ENCODE measurements at places on chromosomes 12 and 14.

DNA sequence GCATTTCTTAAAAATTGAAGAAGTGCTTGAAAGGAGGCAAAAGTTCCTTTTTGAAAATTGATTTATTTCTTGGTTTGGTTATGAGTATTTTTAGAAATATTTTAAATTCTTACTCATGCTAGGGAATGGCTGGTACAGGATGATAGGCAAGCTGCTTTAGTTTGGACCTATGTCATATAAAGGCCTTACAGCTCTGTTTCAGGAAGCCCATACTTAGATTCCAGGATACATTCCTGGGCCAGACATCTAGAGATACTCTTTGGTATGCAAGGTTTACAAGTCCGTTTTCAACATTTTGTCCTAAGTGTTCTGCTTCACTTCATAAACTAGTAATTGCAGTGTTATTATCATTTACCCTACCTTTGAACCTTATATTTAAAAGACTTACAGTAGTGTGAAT, 186.8 kb downstream of the FUT8 start:
- no peak for DNase-seq

DNA sequence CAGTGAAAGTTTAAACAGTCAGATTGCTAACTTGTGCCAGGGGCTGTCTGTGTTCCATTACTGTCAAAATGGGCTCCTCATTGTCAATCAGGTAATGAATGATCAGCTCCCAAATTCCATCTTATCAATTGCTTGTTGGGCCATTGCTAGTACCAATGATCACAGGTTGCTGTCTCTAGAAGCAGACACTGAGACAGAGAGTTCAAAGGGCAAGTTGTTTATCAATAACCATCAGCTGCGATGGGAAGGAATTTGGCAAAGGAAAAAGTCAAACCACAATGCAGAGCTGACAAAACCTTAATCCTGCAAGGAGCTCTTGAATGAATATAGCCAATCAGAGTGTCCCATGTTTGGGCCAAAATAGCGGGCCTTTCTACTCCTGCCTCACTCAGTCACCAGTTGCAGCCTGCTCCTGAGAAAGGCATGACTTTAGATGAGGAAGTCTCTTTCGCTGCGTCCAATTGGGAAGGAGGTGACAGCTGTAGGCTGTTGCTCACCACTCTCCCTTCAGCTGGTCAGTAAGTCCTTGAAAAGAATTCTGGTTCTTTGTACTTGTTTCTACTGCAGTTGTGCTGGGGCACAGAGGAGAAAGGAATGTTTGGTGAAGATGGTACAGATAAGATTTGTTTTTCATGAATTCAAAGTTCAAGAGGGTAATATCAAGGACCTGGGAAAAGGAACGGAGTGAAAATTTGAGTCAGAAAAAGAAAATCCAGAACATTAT, 179.2 kb upstream of the PDE3A start:
- DNase-seq: no peak

- DNase-seq: no peak
These were observed 209.7 kb upstream of the EGLN3 start for GRCh38 chr14:34160619-34161018.

- no peak for DNase-seq
These were observed 1149.0 kb upstream of the USP15 start for GRCh38 chr12:61111218-61111617.

DNA sequence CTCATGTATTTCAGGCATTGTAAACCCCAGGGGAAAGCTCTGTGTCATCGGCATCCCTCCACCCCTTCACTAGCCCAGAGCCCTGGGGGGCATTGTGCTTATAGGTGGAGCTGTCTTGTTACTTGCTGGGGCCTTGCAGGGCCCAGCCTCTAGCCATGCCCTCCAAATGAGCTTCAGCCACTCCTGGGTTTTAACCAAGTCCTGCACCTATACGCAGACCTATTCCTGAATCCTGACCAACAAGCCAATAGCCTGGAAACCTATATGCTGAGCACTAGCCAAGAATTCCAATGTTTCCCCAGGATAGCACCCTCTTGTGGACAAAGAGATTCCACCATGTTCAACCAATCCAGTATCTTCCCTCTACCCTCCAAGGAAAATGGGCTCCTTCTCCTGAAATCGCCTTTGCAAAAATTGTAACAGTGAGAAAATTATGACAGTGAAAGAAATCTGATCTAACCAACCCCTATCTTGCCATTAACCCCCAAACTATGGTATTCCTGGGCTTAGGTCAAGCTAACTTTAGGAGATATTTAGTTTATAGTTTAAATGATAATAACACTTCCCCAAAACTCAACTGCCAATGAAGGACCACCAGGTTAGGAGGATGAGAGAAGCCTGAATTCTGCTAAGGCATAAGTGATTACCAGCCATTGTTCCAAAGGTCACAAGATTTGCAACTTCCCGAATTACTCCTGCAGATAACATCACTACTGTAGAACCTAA, 55.5 kb downstream of the TTC7B start:
- no peak for DNase-seq

GRCh38 chr14:70988452-70988851, 81.2 kb downstream of the PCNX1 start:
- no peak for DNase-seq

GRCh38 chr14:102683399-102684297, 91.2 kb downstream of the RCOR1 start:
- no peak for DNase-seq

GRCh38 chr12:85575120-85576096, 260.8 kb downstream of the RASSF9 start:
- DNase-seq: no peak

GRCh38 chr12:67750513-67751183, 102.1 kb downstream of the DYRK2 start:
- DNase-seq: no peak

GRCh38 chr14:80607430-80608190, 333.9 kb downstream of the CEP128 start:
- DNase-seq: no peak

DNA sequence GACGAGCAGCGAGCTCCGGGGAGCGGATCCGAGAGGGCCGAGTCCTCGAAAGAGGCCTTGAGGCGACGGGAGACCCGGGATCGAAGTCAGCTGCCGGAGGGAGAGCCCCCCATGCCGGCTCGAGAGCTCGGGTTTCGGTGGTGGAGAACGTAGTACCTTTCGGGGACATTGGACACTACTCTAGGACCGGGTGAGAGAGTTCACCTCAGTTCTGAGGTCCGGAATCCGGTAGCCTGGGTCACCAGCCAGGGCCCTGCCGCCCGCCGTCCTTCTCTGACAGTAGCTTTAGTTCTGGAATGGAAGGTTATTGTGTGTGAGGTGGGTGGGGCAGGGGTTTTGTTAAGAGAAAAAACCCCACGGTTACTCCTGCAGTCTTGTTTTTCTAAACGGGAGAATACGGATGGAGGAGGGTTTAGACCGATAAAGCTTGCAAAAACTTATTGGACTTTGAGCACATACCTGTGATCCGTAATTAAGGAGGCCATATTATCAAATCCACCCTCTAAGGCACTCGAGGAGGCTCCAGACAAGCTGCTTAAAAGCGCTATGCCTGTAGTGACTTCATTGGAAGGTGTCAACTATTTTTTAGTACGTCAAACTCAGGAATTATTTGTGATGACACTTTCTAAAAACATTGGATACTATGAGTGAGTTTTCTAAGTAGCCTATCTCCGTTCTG, 765 bp downstream of the SCYL2 start:
- no peak for DNase-seq

DNA sequence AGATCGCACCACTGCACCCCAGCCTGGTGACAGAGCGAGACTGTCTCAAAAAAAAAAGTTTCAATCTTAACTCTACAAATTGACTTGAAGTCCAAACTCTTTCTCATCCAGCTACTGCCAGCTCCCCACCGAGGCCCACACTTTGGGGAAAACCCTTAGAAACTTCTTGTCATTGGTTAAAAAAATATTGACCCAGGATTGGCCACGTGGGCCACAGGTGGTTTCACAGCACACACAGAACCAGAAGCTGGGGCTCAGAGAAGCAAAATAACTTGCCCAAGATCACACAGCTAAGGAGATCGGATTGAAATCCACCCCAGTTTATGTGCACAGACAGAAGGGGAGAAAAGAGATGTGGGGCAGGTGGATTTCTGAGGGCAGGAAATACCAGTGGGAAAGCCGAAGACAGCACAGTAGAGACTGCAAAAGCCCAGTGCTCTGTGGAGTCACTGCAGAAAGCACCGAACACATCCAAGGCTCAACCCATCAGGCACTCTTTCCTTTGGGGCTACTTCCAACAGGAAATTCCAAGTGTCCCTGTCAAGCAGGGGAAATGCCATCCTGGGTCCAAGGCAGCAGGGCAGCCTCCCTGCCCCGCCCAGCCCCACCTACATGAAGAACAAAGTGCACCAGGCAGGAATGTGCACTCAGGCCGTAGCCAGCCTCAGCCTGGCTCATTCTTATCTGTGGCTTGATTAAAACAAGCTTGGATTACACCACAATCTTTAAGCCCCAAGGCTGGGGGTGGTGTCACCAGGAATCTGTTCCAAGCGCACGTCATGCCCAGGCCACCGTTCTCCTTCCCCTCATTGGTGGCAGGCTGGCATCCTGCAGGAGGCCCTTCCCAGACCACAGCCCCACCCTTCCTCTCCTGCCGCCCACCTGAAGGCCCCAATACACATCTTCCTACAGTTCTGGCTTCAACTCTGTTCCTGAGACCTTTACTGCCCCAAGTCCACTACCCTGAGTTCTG, 72.5 kb downstream of the ITPK1 start:
- no peak for DNase-seq

DNA sequence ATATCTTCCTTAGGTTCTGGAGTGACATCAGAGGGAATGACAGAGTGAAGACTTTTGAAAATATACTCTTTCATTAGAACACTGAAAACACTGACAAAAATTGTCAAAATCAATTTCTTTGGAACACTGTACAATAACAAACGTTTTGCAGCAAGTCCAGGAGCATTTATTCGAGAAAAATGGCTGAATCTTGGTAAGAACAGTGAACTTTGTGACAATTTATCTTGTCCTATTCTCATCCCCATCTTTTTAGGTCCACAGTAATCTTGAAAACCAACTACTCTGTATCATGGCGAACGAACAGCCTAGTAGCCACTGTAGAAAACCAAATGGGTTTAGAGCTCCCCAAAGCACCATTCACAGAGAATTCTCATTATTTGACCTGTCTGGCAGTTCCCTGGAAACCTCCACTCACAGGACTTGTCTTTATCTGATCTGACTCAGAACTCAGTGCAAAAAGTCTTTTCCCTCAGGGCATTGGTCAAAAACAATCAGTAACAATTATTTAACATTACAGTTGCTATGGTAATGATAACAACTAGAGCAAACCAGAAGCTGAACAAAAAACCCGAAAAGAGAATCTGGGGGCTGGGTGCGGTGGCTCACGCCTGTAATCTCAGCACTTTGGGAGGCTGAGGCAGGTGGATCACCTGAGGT, 20.3 kb upstream of the PPP2R5E start:
- DNase-seq: no peak

DNA sequence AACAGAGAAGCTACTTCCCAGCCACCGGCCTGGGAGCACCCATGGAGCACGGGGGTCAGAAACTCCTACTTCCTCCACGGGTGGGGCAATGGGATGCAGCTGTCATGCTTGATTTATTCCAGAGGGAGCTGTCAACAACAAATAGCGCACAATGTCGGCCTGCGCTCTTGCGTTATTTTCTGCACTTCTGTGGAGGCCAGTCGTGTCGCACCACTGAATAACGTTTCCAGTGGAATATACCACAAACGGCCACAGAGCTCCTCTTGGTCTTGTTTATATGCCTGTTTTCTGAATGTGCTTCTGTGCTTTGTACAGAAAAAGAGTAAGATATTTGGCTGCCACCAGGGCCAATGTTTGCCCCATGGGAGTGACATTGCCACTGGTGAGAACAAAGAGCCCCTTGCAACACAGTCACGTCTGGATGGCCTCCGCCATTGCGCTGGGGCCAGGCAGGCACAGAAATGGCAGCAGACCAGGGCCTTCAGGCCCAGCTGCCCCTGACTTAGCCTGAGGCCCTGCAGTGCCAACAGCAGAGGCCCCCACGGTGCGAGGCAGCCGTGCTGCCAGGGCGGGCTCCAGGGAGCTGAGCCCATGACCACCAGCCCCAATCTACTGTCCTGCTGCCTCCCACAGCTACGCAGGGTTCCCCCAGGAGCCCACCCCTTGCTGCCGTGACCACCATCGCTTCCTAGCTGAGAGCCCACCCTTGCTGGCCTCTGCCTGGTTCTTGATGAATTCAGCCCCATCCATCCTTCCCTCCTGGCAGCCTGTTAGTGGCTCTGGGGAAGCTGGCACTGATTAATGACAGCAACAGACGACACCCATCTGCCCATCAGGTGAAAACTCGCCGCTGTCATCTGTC, 28.9 kb upstream of the TMEM179 start:
- no peak for DNase-seq

- no peak for DNase-seq
These were observed 212.3 kb upstream of the GARIN6 start for GRCh38 chr12:99435095-99435791.

DNA sequence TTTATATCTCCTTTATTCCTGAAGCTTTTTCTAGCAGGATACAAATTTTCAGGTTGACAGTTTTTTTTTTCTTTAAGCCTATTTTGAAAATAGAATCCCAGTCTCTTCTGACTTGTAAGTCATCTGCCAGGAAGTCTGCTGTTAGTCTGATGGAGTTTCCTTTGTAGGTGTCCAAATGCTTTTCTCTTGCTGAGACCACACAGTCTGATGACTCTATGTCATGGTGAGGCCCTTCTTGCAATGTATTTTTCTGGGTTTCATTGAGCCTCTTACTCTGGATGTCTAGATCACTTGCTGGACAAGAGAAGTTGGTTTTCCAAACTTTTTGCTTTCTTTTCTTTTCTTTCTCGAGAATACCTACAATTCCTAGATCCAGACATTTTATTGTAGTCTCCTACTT, 30.6 kb downstream of the USP15 start:
- no peak for DNase-seq
